Testis (tissue), 5 donors: ENCODE measurements at places on chromosomes 7 and 10.
A peak's percentile ranks its signal among the peaks of the same experiment; 100 is the strongest.

- DNase-seq = no peak
These were observed 26.4 kb downstream of the KIF11 start for GRCh38 chr10:92619368-92619767.

DNA sequence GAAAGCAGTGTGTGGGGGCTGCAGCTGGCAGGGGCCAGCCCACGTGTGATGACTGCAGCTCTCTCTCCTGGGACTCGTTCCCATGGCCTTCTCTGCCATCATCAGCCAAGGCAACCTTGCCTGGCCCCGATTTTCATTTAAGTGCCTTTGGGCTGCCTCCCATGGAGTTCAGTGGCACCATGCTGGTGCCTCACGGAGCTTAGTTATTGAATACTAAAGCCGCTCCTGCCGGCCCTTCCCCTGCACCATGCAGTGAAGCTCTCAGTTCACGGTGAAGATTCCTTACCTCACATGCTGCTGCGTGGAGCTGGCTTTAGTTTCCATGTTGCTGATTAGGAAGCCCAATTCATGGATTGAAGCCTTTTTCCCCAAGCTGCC lies 141.5 kb upstream of the EEPD1 start:
- no peak for DNase-seq

GRCh38 chr7:149690688-149691446 lies 82.5 kb downstream of the ZNF467 start:
- peak; percentile 54 for DNase-seq

DNA sequence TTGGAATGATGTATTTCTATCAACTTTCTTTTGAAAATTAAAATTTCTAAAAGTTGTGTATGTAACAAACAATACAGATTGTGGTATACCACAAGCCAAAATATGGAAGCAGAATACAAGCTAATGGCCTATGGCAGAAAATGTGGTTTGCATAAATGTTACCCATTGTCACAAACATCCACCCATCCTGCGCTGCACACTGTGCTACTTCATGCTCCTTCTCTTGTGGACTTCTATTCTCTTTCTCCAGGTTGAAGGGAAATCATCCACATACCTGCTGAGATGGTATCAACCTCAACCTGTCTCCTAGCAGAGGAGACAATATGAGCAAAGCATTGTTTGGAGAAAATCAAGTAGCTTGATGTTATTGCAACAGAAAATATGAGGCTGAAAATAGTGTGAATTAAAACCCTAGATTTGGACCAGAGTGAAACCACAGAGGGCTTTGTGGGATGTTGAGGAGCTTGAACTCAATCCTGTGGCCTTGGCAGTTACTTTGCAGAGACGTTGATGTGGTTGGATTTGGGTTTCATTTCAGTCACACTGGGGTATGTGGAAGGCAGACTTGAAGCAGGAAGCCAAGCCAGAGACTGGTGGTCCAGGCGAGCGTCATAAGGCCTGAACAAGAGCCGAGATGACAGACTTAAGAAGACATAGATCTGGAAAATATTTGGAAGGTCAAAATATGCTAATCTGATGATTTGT lies 63.8 kb downstream of the ICA1 start:
- no peak for DNase-seq

DNA sequence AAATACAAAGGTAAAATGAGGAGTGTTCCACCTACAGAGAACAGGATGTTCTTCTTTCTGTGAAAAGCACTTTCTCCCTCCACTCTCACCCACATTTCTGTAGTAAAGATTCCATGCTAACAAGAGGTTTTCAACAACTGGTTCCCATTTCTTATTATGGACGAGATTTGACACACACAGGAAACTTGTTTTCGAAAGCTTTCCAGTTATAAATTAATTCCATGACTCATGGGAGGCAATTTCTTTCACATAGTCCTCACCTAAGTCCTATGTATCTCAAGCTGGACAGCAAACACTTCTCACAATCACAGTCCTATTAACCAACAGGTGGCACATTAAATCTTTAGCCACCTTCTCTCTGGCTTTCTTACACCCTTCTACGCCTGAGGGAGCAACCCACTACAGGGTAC lies 24.5 kb downstream of the RAPGEF5 start:
- DNase-seq = no peak

DNA sequence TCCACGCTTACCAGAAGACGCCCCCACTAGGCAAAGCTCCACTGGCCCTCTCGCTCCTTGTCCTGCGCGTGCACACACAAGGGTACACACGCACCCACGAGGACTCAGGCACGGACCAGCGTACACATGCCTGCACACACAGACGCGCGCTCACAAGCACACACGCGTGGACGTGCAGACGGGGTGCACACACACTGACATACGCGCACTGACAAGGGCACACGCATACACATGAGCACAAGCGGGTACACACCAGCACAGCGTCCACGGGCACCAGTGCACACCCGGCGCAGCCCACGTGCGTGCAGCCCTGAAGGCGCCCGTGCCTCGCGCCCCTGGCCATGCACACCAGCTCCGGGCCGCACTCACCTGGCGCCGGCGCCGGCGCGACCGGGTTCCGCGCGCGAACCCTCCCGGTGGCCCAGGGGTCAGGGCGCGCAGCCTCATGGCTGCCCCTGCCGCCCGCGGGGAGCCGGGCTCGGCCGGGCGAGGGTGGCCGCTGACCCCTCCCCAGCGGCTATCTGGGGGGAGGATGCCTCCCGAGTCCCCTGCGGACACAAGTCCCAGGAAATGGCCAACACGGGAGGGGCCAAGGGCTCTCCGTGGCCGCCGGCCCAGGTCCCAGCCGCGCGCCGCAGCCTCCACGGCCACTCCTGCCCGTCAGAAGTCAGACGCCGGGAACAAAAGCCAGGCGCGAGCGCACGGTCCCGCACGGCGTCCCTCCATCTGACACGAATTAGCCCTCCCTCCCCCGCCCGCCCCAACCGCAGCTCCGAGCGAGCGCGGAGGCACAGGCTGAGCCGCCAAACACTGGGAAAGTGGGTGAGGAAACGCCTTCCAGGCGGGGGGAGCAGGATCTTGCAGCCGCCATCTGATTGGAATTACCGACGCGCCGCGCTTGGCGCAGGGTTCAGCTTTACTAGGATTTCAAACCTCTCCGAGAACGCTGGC lies 45.0 kb downstream of the TNS3 start:
- DNase-seq = peak; percentile 67

DNA sequence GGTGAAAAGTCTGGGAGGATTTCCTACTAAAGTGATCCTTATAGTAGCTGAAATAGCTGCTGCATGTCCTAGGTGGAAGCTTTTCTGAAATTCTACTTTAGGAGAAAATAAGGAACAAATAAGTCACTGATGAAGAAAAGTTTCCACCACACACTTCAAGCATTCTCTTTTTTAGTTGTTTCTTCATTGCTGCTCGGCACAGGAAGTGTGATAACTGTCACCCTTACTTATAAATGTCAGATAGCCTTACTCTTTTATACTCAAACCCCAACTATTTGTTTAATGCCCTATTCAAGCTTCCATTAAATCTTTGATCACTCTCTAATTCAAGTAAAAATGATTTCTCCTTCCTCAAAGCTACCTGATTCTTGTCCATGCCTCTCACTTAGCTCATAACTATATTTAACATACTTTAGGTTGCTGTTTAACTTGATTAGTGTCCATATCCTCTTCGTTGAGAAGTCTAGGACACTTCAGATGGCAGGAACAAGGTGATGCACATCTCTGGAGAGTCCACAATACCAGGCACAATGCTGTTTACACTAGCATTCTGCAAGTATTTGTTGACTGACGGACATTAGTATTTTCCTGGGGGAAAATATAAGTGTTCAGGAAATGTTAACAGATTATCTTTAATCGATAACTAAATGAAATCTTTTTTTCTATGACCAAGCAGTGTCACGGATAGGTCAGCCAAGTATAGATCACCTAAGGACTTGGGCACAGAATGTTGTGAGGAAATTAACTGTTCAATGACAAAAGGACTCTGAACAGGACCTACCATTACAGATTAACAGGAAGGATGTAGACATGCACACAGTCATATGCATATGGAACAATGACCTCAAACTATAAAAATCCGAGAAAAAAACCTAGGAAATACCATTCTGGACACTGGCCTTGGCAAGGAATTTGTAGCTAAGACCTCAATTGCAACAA lies 67.4 kb downstream of the ZNF438 start:
- DNase-seq = no peak

DNA sequence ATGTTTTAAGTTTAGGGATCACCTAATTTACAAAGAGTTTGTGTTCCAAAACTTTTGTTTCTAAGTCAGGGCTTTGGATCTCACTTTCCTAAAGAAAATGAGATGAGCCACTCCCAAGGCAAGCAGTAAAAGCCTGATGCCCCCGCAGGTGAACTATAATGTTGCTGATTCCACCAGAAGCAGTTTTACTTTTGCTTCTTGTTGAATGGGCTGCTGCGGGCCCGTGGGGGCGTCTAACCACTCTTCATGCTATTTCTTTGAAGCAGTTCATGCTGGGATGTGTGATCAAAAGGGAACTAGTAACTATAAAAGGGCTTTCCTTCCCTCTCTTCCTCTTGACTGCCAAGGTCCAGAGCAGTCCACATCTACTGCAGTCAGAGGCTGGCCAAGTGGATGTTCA lies 118.7 kb upstream of the NEBL start:
- no peak for DNase-seq

- DNase-seq = peak; percentile 76
These were observed 365.5 kb downstream of the GALNT17 start for GRCh38 chr7:71497256-71497946.

DNA sequence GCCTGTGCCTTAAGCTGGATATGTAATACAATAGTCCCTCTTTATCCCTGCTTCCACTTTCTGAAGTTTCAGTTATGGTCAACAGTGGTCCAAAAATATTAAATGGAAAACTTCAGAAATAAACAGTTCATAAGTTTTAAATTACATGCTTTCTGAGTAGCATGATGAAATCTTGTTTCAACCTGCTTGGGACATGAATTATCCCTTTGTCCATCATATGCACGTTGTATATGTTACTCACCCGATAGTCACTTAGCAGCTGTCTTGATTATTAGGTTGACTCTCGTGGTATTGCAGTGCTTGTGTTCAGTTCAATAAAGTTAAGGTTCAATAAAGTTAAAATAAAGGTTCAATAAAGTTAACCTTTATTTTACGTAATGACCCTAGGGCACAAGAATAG lies 25.5 kb downstream of the C1GALT1 start:
- DNase-seq = no peak
